ENCODE measurements at places on chromosomes 5 and 9.

DNA sequence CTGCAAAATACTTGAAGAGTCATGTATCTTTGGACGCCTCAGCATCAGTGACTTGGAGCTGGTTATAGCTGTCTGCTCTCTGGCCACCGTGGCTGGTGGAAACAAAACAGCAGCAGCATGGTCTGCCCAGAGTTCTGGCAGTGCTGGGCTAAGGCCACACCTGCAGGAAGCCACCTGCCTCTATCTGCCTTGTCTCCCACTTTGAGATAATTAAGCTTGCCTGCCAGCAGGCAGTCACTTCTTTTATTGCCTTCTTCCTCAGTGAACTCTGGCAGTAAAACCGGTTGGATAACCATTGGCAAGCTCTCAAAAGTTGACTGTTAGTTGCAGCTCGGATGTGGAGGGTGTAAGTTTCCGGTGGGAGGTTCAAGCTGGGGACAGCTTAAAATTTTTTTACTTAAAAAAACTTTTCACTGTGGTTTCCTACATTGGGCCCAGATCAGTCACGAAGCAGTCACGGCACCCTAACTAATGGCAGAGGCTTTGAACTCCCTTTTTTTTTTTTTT is 4.9 kb downstream of the SMIM3 start:
- DNase-seq, result peak; percentile 97

DNA sequence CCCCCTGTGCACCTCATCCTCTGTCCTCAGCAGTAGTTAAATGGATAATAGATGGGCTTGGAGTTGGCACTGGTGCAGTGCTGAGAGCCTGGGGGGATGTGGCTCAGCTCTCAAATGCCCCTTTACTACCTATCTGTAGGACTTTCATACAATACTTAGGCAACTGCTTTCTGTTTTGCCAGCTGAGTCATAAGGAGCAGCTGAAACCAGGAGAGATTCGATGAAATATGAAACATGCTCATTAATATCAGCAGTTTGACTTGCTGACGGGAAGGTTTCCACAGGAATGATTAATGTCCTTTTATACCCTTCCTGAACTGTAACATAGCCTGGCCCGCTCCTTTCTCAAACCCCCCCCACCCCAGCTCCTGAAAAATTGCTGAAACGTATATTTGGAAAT is 142.6 kb downstream of the SAXO1 start:
- DNase-seq, result peak; percentile 30

GRCh38 chr9:15354713-15355112 is 47.7 kb upstream of the TTC39B start:
- no peak for DNase-seq

DNA sequence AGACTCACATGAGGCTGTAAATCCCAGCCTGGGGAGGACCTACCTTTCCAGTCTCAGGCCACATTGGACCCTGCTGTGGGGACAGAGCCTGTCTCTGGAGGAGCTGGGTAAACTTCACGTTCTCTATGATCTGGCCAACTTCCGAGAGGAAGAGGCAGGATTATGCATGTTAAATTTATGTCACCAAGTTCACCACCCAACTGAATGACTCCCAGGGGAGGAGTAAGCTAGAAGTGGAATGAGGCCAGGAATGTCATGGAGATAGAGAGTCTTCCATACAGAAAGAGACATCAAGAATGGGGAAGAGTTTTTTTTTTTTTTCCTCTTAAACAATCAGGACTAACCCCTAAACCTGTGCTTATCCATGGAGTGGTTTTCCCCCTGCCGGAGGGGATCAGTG is 90.3 kb upstream of the PALM2AKAP2 start:
- DNase-seq, result peak; percentile 15

GRCh38 chr9:34374905-34375552 is 1.7 kb downstream of the MYORG start:
- DNase-seq, result no peak

GRCh38 chr9:37406603-37407401 is 15.7 kb upstream of the GRHPR start:
- no peak for DNase-seq

DNA sequence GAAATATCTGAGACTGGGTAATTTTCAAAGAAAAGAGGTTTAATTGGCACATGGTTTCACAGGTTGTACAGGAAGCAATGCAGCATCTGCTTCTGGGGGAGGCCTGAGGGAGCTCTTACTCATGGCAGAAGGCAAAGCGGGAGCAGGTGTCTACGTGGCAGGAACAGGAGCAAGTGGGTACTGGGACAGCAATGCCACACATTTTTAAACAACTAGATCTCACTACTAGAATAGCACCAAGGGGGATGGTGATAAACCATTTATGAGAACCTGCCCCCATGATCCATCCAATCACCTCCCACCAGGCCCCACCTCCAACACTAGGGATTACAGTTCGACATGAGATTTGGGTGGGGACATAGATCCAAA is 47.6 kb upstream of the HOMER1 start:
- DNase-seq, result no peak

DNA sequence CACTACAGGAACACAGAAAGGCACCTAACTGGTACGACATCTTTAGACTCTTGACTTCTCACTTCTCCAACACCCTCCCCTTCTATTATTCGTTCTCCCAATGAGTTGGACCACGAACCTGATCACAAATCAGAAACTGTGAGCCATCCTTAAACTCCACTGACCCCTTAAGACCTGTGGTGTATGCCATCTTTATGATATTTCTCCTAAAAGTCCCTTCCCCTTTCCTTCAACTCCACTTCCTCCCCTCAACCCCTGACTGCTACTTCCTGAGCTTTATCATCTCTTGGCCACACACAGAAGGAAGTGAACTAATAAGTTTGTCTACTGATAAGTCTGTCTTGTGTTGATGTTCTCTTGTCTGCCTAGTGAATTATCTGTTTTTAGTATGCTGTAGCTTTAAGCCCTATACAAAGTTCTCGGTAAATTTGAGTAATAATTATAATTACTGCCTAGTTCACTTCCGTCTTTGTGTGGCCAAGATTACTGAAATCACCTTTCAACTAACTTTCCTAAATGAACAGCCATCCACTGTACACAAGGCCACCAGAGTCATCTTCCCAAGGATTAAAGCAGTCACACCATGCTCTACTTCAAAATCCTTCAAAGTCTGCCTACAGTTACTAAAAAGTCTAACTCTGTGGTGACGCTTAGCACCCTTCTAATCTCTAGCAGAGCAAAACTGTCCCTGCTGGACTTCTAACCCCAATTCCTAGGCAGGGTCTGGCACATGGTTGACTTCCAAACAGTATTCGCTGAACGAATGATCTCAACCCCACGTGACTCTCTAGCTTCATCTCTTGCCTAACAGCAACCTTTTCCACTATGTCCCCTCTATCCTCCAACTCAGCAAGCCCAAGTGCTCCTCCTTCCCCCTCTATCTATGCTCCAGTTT is 23.2 kb downstream of the ELOVL7 start:
- no peak for DNase-seq

DNA sequence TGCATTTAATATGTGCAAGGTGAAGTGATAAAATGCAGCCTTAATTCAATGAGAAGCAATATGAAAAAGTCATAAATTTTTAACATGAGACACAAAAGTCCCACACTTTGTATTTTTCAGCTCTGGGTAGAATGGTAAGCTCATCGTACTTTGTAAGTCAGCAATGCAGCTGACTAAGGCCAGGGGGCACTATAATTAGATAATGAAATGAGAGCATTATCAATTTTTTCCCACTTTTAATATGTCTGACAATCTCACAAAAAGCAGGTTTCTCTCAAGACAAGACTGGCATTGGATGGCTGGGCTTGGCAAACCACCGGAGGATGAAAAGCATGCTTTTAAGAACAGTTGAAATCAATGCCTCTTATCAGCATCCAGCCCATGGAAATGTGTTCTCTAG is 162.8 kb downstream of the FAM174A start:
- no peak for DNase-seq

GRCh38 chr5:150316320-150316719 is 13.6 kb upstream of the ARSI start:
- no peak for DNase-seq

DNA sequence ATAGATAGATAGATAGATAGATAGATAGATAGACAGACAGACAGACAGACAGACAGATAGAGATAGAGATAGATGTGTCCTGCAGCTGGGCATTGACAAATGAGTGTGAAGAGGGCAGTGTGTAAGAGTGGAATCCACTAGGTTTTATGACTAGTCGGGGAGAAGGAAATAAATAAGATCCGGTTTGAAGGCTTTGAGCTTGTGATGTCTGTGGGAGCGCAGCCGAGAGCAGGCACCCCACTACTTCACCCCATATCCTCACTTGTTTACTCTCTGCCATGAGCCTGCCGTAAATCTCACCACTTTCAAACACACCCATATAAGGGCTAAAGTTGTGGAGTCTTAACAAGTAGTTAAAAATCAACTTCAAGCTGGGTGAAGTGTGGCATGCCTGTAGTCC is 1.4 kb upstream of the SUSD1 start:
- no peak for DNase-seq

GRCh38 chr5:24749701-24750100 is 104.9 kb upstream of the CDH10 start:
- no peak for DNase-seq

- DNase-seq, result no peak
Observed at GRCh38 chr5:161745392-161745791, 59.9 kb downstream of the GABRA6 start.

Measured in EH (cell line).